Panc1 (cell line): ENCODE measurements at places on chromosomes 3 and 15. TPM values are rescaled to one million over a fixed set of nuclear protein-coding genes. Genes with fewer than 3 reads are reported as not detected.

GRCh38 chr3:66196633-66197032 lies 24.2 kb upstream of the SLC25A26 start:
- DNase-seq = no peak
- H3K27ac ChIP-seq = no peak overlapping the region
- H3K4me1 ChIP-seq = 0 out of 2 replicates have a peak, but pooled peaks cover 3% of the 10 kb centered on the region
- no peak overlapping the region for H3K4me3 ChIP-seq
- no peaks in the 10 kb centered on the region for H3K36me3 ChIP-seq

ZNF501 gene
- 0.15 TPM for total RNA-seq

GRCh38 chr15:92582206-92582605 lies 73.4 kb downstream of the FAM174B start:
- H3K27ac ChIP-seq = no peak overlapping the region
- H3K36me3 ChIP-seq = no peaks in the 10 kb centered on the region

GRCh38 chr15:35756623-35757022 lies 210.7 kb upstream of the DPH6 start:
- no peak for DNase-seq
- H3K4me1 ChIP-seq = no peaks in the 10 kb centered on the region
- H3K27me3 ChIP-seq = no peaks in the 10 kb centered on the region
- no peak overlapping the region for H3K27ac ChIP-seq
- no peak overlapping the region for H3K4me3 ChIP-seq
- no peaks in the 10 kb centered on the region for H3K36me3 ChIP-seq

SAXO2 gene
- total RNA-seq = 1.1 TPM

POLQ gene
- total RNA-seq = 11.9 TPM

GRCh38 chr15:70758790-70759462 lies 4.4 kb downstream of the UACA start:
- H3K27ac ChIP-seq = peak overlapping the region; percentile 91
- peaks cover 45% of the 10 kb centered on the region for H3K4me1 ChIP-seq
- peak overlapping the region; percentile 93 for H3K4me3 ChIP-seq
- no peaks in the 10 kb centered on the region for H3K27me3 ChIP-seq

PCSK6 gene
- 10.6 TPM for total RNA-seq

GRCh38 chr3:30751610-30752299 lies 142.7 kb downstream of the GADL1 start:
- H3K4me3 ChIP-seq = no peak overlapping the region
- no peaks in the 10 kb centered on the region for H3K36me3 ChIP-seq
- H3K27ac ChIP-seq = no peak overlapping the region
- peaks cover 9% of the 10 kb centered on the region for H3K4me1 ChIP-seq

- H3K4me3 ChIP-seq = no peak overlapping the region
- no peaks in the 10 kb centered on the region for H3K36me3 ChIP-seq
- DNase-seq = no peak
- no peak overlapping the region for H3K27ac ChIP-seq
- no peaks in the 10 kb centered on the region for H3K27me3 ChIP-seq
- no peaks in the 10 kb centered on the region for H3K4me1 ChIP-seq
Observed at GRCh38 chr3:110164632-110165369, 827.5 kb upstream of the DPPA4 start.

DNA sequence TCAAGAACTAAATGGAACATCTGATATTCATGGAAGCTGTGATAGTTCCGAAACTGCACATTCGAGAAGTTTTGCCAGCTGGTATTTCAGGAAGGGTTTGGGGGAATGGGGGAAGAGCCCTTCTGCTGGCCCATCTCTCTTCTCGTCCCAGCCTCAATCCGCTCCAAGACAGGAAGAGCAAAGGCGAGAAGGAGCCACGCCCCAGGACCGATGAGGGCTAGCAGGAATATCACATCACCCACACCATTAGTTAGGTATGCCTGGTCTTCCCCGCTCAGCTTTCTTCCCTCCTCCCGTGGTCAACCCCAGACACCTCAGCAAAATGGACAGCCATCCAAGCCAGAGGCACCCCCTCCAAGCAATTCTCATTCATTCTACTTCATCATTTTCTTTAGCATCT lies 14.9 kb upstream of the PCSK6 start:
- no peak overlapping the region for H3K27ac ChIP-seq
- H3K36me3 ChIP-seq = no peaks in the 10 kb centered on the region
- H3K27me3 ChIP-seq = no peaks in the 10 kb centered on the region
- no peak for DNase-seq
- H3K4me1 ChIP-seq = no peaks in the 10 kb centered on the region
- no peak overlapping the region for H3K4me3 ChIP-seq

GRCh38 chr15:84961114-84961452 lies 20.6 kb upstream of the PDE8A start:
- H3K27ac ChIP-seq = no peak overlapping the region
- no peak for DNase-seq
- no peaks in the 10 kb centered on the region for H3K27me3 ChIP-seq
- H3K36me3 ChIP-seq = no peaks in the 10 kb centered on the region

GRCh38 chr3:65788461-65788860 lies 250.3 kb downstream of the MAGI1 start:
- H3K27me3 ChIP-seq = no peaks in the 10 kb centered on the region
- no peak overlapping the region for H3K4me3 ChIP-seq
- no peak for DNase-seq
- H3K27ac ChIP-seq = no peak overlapping the region
- no peaks in the 10 kb centered on the region for H3K4me1 ChIP-seq
- no peaks in the 10 kb centered on the region for H3K36me3 ChIP-seq

- no peaks in the 10 kb centered on the region for H3K36me3 ChIP-seq
- DNase-seq = no peak
- no peaks in the 10 kb centered on the region for H3K27me3 ChIP-seq
- H3K4me3 ChIP-seq = no peak overlapping the region
- H3K27ac ChIP-seq = no peak overlapping the region
- no peaks in the 10 kb centered on the region for H3K4me1 ChIP-seq
Observed at GRCh38 chr3:190130696-190131095, 10.0 kb upstream of the P3H2 start.

PPP1R14D gene
- total RNA-seq = 0.64 TPM

SPINK8 gene
- total RNA-seq = not detected

- no peak for DNase-seq
- H3K27ac ChIP-seq = no peak overlapping the region
- no peaks in the 10 kb centered on the region for H3K36me3 ChIP-seq
- H3K4me3 ChIP-seq = no peak overlapping the region
- H3K27me3 ChIP-seq = no peaks in the 10 kb centered on the region
- H3K4me1 ChIP-seq = no peaks in the 10 kb centered on the region
Observed at GRCh38 chr3:188754267-188754666, 417.5 kb upstream of the TPRG1 start.

GRCh38 chr3:46490338-46491084 lies 7.3 kb upstream of the RTP3 start:
- no peaks in the 10 kb centered on the region for H3K4me1 ChIP-seq
- no peaks in the 10 kb centered on the region for H3K27me3 ChIP-seq
- H3K36me3 ChIP-seq = no peaks in the 10 kb centered on the region
- H3K4me3 ChIP-seq = no peak overlapping the region
- DNase-seq = no peak

DNA sequence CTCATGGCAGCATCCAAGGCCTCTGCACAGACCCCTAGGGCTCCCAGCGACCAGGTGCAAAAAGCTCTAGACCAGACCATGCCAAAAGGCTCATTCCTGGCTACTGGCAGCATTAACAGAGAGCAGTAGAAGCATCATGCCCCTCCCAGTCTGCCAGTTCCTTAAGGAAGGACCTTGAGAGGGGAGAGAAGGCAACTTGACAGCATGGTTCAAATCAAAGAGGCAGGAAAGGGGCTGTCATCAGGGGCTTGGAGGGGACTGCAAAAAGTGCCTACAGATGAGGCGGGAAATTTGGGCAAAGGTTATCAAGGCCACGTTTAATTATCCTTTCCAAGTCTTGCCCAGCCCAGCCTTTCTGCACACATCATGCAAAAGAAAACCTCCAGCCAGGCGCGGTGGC lies 64.7 kb downstream of the SSUH2 start:
- no peak overlapping the region for H3K4me3 ChIP-seq
- no peak for DNase-seq
- no peaks in the 10 kb centered on the region for H3K27me3 ChIP-seq
- H3K27ac ChIP-seq = no peak overlapping the region
- no peaks in the 10 kb centered on the region for H3K36me3 ChIP-seq
- no peaks in the 10 kb centered on the region for H3K4me1 ChIP-seq

- H3K4me1 ChIP-seq = no peaks in the 10 kb centered on the region
- no peak overlapping the region for H3K27ac ChIP-seq
- H3K4me3 ChIP-seq = no peak overlapping the region
- H3K36me3 ChIP-seq = no peaks in the 10 kb centered on the region
- no peak for DNase-seq
Observed at GRCh38 chr3:171156401-171157010, 130.0 kb upstream of the SLC2A2 start.

SEMA6D gene
- total RNA-seq = 0.03 TPM

DNA sequence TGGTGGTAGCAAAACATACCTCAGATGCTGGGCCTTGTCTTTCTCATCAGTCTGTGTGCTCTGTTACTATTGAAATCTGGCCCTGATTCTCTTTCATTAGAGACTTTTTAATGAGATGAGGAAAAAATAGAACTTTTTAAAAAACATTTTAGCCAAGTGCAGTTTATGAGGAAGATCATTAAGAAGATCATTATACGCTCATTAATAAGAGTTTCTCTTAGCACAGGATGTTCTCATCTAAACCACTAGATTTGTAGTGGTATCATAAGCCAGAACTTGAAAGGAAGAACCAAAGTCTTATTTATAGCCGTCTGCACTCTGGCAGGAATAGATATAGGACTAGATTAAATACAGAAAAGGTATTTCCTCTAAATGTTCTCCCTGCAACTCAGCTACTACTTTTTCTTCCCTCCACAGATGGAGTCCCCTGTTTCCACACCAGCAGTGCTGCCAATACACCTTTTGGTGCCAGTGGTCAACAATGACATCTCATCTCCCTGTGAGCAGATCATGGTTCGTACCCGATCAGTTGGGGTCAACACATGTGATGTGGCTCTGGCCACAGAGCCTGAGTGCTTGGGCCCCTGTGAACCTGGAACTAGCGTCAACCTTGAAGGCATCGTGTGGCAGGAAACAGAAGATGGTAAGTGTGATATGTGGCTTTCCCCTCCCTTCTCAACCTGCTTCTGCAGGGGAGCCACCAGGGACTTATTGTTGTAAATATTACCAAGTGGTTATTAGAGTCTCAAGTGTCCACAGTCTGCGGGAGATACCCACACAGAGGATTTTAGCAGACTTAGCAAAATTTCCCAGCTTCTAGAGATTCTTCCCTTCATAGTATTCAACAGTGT lies 152.8 kb downstream of the RBPMS2 start:
- H3K4me3 ChIP-seq = no peak overlapping the region
- H3K4me1 ChIP-seq = no peaks in the 10 kb centered on the region
- no peak for DNase-seq
- H3K27me3 ChIP-seq = no peaks in the 10 kb centered on the region

- peaks cover 8% of the 10 kb centered on the region; the same call in 1 of the 2 replicates for H3K27me3 ChIP-seq
- H3K36me3 ChIP-seq = no peaks in the 10 kb centered on the region
- H3K4me1 ChIP-seq = no peaks in the 10 kb centered on the region; the same call in 1 of the 2 replicates
- DNase-seq = no peak
Observed at GRCh38 chr15:74134387-74135027, 4.1 kb downstream of the ISLR2 start.

- peaks cover 72% of the 10 kb centered on the region for H3K4me1 ChIP-seq
- H3K36me3 ChIP-seq = peaks cover 23% of the 10 kb centered on the region
- no peaks in the 10 kb centered on the region for H3K27me3 ChIP-seq
- peak overlapping the region; percentile 94 for H3K27ac ChIP-seq
- DNase-seq = no peak
- H3K4me3 ChIP-seq = peak overlapping the region; percentile 87
Observed at GRCh38 chr3:134372396-134373270, 1.6 kb downstream of the AMOTL2 start.

DNA sequence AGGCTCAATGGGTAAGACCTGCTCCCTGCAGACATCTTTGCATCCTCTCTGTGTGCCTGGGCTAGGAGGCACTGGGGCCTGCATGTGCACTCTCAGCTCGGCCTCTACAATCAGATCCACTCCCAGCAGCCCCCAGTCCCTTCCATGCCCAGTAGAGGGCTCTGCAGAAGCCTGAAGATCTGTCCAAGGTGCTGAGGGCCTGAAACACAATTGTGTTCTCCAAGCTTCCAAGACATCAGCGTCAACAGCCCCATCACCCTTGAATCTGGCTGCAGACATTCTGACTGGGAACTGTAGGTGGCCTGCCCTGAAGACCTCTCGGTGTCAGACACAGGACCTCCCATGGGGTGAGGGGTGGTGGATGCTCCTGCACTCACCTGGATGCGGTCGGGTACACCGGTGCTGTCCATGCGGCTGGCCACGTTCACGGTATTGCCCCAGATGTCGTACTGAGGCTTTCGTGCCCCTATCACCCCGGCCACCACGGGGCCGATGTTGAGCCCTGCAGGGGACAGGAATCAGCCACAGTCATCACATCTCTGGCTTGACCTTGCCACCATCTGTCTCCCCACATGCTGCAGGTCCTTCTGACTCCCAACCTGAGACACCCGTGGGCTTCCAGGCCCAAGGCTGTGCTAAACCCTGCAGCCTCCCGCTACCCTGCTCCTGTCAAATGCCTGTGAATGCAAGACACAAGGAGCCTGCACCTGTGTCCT lies 84.7 kb downstream of the SEC22A start:
- DNase-seq = peak; percentile 33
- H3K36me3 ChIP-seq = no peaks in the 10 kb centered on the region
- no peak overlapping the region for H3K4me3 ChIP-seq
- no peak overlapping the region for H3K27ac ChIP-seq

RTP4 gene
- 2.5 TPM for total RNA-seq

- H3K27ac ChIP-seq = no peak overlapping the region
- H3K4me3 ChIP-seq = no peak overlapping the region
- no peaks in the 10 kb centered on the region for H3K4me1 ChIP-seq
- no peak for DNase-seq
- H3K36me3 ChIP-seq = no peaks in the 10 kb centered on the region
Observed at GRCh38 chr3:179005213-179005612, 66.4 kb downstream of the ZMAT3 start.

GRCh38 chr3:60246361-60246760 lies 1004.9 kb downstream of the FHIT start:
- no peak for DNase-seq
- no peak overlapping the region for H3K4me3 ChIP-seq
- H3K4me1 ChIP-seq = no peaks in the 10 kb centered on the region
- H3K36me3 ChIP-seq = no peaks in the 10 kb centered on the region
- no peaks in the 10 kb centered on the region for H3K27me3 ChIP-seq
- no peak overlapping the region for H3K27ac ChIP-seq

DNA sequence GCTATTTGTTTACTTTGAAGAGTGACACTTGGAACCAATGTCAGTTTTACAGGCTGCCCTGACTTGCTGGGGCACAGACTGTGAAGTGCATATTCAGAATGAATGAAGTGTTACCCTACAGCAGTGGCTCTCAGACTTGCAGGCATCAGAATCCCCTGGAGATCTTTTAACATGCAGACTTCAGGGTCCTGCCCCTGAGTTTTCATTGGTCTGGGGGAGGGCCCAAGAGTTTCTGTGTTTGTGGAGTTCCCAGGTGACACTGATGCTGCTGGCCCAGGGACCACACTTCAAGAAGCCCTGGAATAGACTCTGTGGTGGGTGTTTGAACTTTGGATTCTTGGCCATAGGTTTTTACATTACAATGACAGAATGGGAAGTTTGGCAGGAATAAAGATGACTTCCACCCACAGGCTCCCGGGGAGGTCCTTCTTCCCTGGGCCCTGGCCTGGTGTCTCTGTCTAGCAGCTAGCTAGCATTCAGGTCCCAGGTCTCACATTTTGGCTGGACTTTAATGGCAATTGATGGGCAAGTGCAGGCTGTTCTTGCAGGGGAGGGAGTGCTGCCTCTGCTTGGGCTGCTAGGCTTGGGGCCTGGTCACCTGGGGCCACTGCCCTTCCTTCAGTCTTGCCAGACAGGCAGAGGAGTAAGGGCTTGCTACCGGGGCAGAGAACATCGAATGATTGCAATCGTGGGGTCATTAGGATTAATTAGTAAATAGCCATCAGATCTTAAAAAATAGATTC lies 149.0 kb downstream of the APBA2 start:
- no peak overlapping the region for H3K27ac ChIP-seq
- H3K4me3 ChIP-seq = no peak overlapping the region
- H3K27me3 ChIP-seq = no peaks in the 10 kb centered on the region
- H3K4me1 ChIP-seq = no peaks in the 10 kb centered on the region
- no peaks in the 10 kb centered on the region for H3K36me3 ChIP-seq
- no peak for DNase-seq

MUSTN1 gene
- total RNA-seq = 0.49 TPM

EXD1 gene
- 0.15 TPM for total RNA-seq

DAG1 gene
- total RNA-seq = 160 TPM
